ENCODE measurements at places on chromosomes 3 and 15. TPM values are rescaled to one million over a fixed set of nuclear protein-coding genes. Genes with fewer than 3 reads are reported as not detected.

Gene CCDC191
- 2.1 TPM for polyA plus RNA-seq

Gene KIF23
- polyA plus RNA-seq, result not detected

Gene CPLX3
- polyA plus RNA-seq, result not detected

DNA sequence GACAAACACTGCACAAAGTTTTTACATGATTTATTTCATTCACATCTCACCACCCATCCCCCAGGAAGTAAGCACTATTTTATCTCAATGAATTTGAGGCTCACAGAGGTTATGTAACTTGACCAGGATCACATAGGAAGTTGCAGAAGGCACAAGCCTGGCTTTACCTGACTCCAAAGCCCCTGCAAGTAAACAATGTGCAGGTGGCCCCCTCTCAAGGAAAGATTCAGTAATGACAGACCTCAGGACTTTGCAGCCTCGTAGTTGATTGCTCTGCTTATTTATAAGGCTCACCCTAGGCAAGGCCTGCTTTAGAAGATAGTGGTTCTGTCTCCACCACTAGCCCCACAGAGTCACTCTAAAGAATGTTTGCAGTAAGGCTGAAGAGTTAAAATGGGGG lies 79.8 kb upstream of the MDFIC2 start:
- H3K36me3 ChIP-seq, result no peaks in the 10 kb centered on the region
- no peak overlapping the region for H3K4me3 ChIP-seq
- no peak overlapping the region for H3K27ac ChIP-seq
- DNase-seq, result no peak
- H3K4me1 ChIP-seq, result no peaks in the 10 kb centered on the region
- peaks cover 9% of the 10 kb centered on the region for H3K27me3 ChIP-seq

All from naive thymus-derived CD8-positive, alpha-beta T cell (primary cell).